Cerebellar cortex (tissue), 1 donor: ENCODE measurements at places on chromosomes 12 and 14.

- DNase-seq: no peak
Measured at GRCh38 chr12:18719922-18720510, 17.8 kb downstream of the PLCZ1 start.

- DNase-seq: no peak
Measured at GRCh38 chr14:61553730-61554641, 141.3 kb upstream of the HIF1A start.

DNA sequence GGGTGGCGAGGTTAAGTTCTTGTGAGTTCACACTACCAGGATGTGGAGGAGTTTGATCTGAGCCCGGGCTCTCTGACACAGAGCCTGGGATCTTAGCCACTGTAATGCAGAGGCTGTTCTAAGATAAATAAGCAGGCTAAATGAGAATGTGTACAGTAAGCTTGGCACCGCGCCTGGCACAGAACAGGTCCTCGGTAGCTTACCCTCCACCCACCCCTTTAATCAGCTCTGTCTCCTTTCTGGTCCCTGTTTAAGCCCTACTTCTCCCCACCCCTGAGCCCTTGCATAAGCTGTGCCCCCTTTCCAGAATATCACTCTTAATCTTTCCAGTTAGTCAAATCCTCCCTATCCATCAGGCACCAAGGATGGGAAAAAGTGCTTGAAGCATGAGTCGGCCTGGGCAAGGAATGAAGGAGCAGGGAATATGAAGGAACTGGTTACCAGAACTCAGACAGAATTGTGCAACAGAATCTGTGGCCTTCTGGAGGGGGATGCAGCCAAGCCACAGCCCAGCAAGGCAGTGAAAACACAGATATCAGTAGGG is 32.8 kb upstream of the CMKLR1 start:
- DNase-seq: no peak

GRCh38 chr12:106780010-106780631 is 5.6 kb downstream of the RIC8B start:
- no peak for DNase-seq

DNA sequence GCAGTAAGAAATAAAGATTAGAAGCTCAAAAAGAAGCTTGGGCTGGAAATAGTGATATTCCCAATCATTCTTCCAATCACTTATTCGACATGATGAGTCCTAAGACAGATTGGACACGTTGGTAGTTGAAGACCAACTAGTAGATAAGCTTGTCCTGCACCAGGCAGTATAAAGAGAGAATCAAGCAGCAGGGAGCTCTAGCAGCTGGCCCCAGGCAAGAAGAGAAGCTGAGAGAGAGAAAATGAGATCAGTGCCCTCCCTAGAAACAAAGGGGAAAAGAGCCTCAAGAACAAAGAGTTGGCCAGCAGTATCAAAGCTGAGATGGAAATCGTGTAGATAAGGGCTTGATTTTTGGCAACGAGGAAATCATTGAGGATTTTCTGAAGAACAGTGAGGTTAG is 20.6 kb downstream of the RASSF8 start:
- DNase-seq: no peak
